Naive thymus-derived CD4-positive, alpha-beta T cell (primary cell): ENCODE measurements at places on chromosomes 12 and 14. TPM values are rescaled to one million over a fixed set of nuclear protein-coding genes. Genes with fewer than 3 reads are reported as not detected.

DNA sequence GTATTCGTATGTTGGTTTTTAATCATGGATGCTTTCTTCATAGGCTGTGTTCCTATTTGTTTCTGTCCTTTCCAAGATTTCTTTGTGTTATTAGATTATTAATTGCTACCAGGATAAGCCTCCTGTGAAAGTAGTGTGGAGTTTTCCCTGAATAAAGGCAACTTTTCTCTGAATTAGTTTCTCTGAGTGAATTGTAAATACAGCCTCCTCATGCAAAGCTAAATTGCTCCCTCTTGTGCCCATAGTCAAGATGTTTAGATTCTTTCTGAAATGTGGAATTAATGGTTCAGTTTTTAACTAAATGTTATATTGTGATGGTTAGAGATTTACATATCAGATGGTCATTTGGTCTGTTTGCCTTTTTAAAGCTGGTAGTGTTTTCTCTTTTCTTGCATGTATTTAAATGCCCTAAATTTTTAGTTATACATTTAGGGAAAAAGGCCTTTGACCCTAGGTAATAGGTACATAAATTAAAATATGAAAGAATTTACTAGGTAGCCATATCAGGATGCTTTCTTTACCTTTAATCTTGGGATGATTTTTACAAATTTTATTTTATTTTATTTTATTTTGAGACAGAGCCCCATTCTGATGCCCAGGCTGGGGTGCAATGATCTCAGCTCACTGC is 8.9 kb downstream of the APAF1 start:
- no peak overlapping the region for H3K4me3 ChIP-seq
- H3K27me3 ChIP-seq, result no peaks in the 10 kb centered on the region
- peaks cover 5% of the 10 kb centered on the region for H3K36me3 ChIP-seq
- no peaks in the 10 kb centered on the region for H3K4me1 ChIP-seq

- DNase-seq, result no peak
- no peaks in the 10 kb centered on the region for H3K4me1 ChIP-seq
- no peaks in the 10 kb centered on the region for H3K27me3 ChIP-seq
- no peak overlapping the region for H3K27ac ChIP-seq
- no peaks in the 10 kb centered on the region for H3K36me3 ChIP-seq
These were observed 525.4 kb downstream of the TMEM121 start for GRCh38 chr14:106051796-106052195.

- no peaks in the 10 kb centered on the region for H3K36me3 ChIP-seq
- H3K4me3 ChIP-seq, result no peak overlapping the region
- no peak overlapping the region for H3K27ac ChIP-seq
- H3K4me1 ChIP-seq, result no peaks in the 10 kb centered on the region
- no peaks in the 10 kb centered on the region for H3K27me3 ChIP-seq
- no peak for DNase-seq
These were observed 79.3 kb downstream of the SSPN start for GRCh38 chr12:26274441-26275312.

- H3K4me3 ChIP-seq, result no peak overlapping the region
- DNase-seq, result no peak
- no peaks in the 10 kb centered on the region for H3K4me1 ChIP-seq
- no peak overlapping the region for H3K27ac ChIP-seq
- no peaks in the 10 kb centered on the region for H3K36me3 ChIP-seq
These were observed 7.4 kb downstream of the FOXN4 start for GRCh38 chr12:109301643-109302168.

- no peaks in the 10 kb centered on the region for H3K4me1 ChIP-seq
- no peak overlapping the region for H3K4me3 ChIP-seq
- H3K36me3 ChIP-seq, result no peaks in the 10 kb centered on the region
- H3K27ac ChIP-seq, result no peak overlapping the region
- no peaks in the 10 kb centered on the region for H3K27me3 ChIP-seq
- no peak for DNase-seq
These were observed 58.3 kb upstream of the HECTD1 start for GRCh38 chr14:31265701-31266398.

GRCh38 chr12:27449026-27449425 is 2.5 kb downstream of the SMCO2 start:
- H3K27me3 ChIP-seq, result no peaks in the 10 kb centered on the region
- no peak for DNase-seq
- H3K4me3 ChIP-seq, result no peak overlapping the region
- no peaks in the 10 kb centered on the region for H3K4me1 ChIP-seq

DNA sequence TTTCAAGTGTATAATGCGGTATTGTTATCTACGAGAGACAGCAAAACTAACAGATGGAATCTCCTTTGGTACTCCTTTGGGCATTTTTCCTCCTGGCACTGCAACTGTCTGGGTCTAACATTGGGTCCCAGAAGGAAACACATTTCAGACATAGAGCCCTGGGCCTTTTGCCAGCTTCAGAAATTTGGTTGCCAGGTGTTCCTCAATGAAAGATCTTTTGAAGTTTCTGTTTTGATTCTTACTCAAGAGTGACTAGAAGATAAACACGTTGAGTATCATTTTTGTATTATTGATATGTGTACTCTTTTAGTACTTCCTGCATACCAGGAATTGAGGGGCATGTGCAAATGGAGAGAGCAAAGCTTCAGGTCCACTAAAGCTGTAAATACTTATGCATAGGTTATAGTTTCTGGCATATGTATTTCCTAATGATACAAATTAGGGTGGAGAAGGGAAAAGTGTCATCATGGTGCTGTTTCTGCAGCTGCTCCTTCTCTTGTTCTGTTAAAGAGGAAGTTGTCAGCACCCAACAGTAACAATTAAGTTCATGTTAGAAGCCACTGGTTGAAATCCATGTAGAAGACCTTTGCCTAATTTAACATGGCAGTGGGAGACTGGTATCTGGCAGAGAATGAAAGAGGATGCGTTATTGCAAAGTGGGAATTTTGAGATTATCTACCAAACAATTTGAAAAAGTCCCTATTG is 53.5 kb downstream of the SLC38A6 start:
- no peaks in the 10 kb centered on the region for H3K36me3 ChIP-seq
- H3K4me1 ChIP-seq, result no peaks in the 10 kb centered on the region
- H3K4me3 ChIP-seq, result no peak overlapping the region
- no peaks in the 10 kb centered on the region for H3K27me3 ChIP-seq
- no peak for DNase-seq
- no peak overlapping the region for H3K27ac ChIP-seq

- no peaks in the 10 kb centered on the region for H3K27me3 ChIP-seq
- no peaks in the 10 kb centered on the region for H3K36me3 ChIP-seq
- H3K4me3 ChIP-seq, result no peak overlapping the region
- no peak overlapping the region for H3K27ac ChIP-seq
- H3K4me1 ChIP-seq, result no peaks in the 10 kb centered on the region
- no peak for DNase-seq
These were observed 3.6 kb upstream of the FGF6 start for GRCh38 chr12:4448943-4449850.

DNA sequence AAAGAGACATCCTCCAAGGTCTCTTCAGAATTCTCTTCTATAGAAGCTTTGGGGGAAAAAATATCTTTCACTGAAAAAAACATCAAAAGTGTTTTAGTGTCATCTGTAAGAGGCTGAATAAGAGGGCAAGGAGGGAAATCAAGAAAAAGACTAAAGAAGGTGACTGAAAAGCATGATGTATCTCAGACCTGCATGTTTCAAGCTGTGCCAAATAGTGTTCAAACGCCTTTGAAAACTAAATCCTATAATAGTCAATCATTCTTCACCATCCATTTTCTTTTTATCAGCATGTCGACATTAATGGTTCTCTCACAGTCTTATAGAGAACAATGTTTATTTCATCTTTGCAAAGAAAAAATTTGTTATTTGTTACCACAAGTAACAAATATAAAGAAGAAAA is 94.5 kb downstream of the CEP128 start:
- no peaks in the 10 kb centered on the region for H3K4me1 ChIP-seq
- no peak overlapping the region for H3K4me3 ChIP-seq
- no peaks in the 10 kb centered on the region for H3K36me3 ChIP-seq

GRCh38 chr12:76422154-76422542 is 73.9 kb upstream of the BBS10 start:
- no peaks in the 10 kb centered on the region for H3K27me3 ChIP-seq
- no peaks in the 10 kb centered on the region for H3K36me3 ChIP-seq
- H3K4me3 ChIP-seq, result no peak overlapping the region
- no peak overlapping the region for H3K27ac ChIP-seq
- DNase-seq, result no peak
- no peaks in the 10 kb centered on the region for H3K4me1 ChIP-seq

DNA sequence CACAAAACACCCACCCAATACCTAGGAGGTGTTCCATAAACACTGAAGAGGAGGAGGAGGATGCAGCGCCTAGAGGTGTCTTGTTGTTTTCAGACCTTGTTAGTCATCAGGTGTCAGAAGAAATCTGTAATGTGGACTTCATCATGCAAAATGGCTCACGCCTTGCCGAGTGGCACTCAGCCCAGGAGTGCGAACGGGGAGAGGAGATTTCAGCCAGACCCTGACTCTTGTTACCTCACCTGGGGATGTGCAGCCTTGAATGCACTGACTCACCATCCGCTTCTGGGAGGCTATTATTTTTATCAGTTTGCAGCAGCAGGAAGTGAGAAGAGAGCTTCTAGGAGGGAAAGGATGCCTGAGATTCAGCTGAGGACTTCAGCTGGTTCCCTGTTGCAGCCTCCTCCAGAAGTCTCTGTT is 48.2 kb upstream of the PLXNC1 start:
- no peaks in the 10 kb centered on the region for H3K36me3 ChIP-seq
- H3K27ac ChIP-seq, result no peak overlapping the region
- peak; percentile 30 for DNase-seq
- H3K27me3 ChIP-seq, result no peaks in the 10 kb centered on the region
- H3K4me1 ChIP-seq, result peaks cover 13% of the 10 kb centered on the region
- H3K4me3 ChIP-seq, result no peak overlapping the region

- H3K27me3 ChIP-seq, result no peaks in the 10 kb centered on the region
- DNase-seq, result no peak
- H3K27ac ChIP-seq, result no peak overlapping the region
These were observed 68.1 kb downstream of the ETNK1 start for GRCh38 chr12:22692964-22693555.

GRCh38 chr14:64572386-64573104 is 22.8 kb downstream of the PPP1R36 start:
- no peaks in the 10 kb centered on the region for H3K36me3 ChIP-seq
- no peak overlapping the region for H3K27ac ChIP-seq
- H3K4me3 ChIP-seq, result no peak overlapping the region
- H3K27me3 ChIP-seq, result no peaks in the 10 kb centered on the region
- no peaks in the 10 kb centered on the region for H3K4me1 ChIP-seq
- DNase-seq, result no peak

DNA sequence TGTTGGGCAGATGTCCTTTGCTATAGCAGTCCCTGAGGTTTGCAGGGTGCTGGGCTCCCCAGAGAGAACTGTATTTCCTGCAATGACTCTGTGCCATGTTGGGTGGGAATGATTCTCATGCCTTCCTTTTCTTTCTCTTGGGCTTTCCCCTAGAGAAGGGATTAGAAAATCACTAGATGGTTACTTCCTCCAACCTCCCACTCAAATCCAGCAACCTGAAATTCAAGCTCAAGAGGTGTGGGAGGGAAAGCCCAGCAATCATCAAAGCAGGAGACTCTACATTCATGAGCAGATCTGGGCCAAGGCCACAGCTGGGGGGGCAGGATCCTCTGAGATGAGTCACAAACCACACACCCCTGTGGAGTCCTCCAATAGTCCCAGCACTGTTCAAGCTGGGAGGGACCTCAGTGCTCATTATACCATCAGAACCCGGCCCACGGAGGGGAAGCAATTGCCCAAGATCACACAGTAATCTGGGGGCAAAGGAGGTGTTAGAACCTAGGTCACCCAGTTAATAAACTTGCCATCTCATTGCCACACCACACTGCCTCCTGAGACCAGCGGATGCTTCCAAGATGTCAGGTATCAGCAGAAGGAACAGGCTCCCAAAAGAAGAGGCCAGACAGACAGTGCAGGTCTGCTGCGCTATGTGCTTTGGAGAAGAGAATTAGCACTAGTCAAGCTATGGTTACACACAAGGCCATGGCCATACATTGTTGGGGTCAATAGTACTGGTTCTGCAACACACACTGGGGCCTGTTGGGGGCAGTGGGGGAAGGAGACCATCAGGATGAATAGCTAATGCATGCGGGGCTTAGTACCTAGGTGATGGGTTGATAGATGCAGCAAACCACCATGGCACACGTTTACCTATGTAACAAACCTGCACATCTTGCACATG is 65.7 kb downstream of the TTC9 start:
- H3K4me3 ChIP-seq, result no peak overlapping the region
- H3K36me3 ChIP-seq, result no peaks in the 10 kb centered on the region
- no peaks in the 10 kb centered on the region for H3K27me3 ChIP-seq
- no peak for DNase-seq

GRCh38 chr12:67981287-67982162 is 7.7 kb upstream of the IFNG-AS1 start:
- DNase-seq, result no peak
- H3K4me1 ChIP-seq, result no peaks in the 10 kb centered on the region
- no peak overlapping the region for H3K27ac ChIP-seq
- H3K36me3 ChIP-seq, result no peaks in the 10 kb centered on the region

The NOC4L gene
- 27.1 TPM for total RNA-seq

The GNB3 gene
- 0.59 and 0.63 TPM in 2 replicates for total RNA-seq

The MUCL1 gene
- not detected for total RNA-seq

The NPFF gene
- total RNA-seq, result not detected

The TRIM9 gene
- total RNA-seq, result 0.27 TPM

The SYCP3 gene
- 0.87 TPM for total RNA-seq

The STYK1 gene
- not detected for total RNA-seq

The MORN3 gene
- 17.5 TPM for total RNA-seq

The CTDSP2 gene
- 295 TPM for total RNA-seq

The BRI3BP gene
- 5.8 TPM for total RNA-seq

The RNASE3 gene
- not detected in 2 replicates for total RNA-seq

The USP44 gene
- total RNA-seq, result 4.2 and 4.3 TPM in 2 replicates
